Stimulated activated CD4-positive, alpha-beta T cell treated with anti-CD3 and anti-CD28 coated beads, Interleukin-12 subunit alpha, Interleukin-12 subunit beta, amount 100 ng/mL, for 4 hours (primary cell): ENCODE measurements at places on chromosomes 6 and 20.

- no peak for DNase-seq
Measured at GRCh38 chr20:17615645-17616479, 46.0 kb downstream of the DSTN start.

DNA sequence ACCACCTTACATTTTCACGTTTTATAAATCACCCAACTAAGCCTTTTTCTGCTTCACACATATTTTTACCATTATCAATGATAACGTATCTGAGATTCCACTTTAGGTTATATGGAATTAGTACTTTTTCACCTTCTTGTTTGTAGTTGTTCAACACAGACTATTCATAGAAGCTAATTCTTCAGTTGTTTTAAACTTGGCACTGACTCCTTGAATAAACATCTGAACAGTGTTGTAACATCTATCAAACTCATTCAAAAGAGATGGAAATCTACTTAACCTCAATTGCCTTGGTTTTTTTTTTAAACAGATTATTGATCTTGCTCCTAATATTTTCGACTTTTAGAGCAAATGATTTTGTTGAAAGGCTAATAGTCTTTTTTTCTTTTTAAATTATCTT is 34.2 kb downstream of the PTPRA start:
- no peak for DNase-seq

DNA sequence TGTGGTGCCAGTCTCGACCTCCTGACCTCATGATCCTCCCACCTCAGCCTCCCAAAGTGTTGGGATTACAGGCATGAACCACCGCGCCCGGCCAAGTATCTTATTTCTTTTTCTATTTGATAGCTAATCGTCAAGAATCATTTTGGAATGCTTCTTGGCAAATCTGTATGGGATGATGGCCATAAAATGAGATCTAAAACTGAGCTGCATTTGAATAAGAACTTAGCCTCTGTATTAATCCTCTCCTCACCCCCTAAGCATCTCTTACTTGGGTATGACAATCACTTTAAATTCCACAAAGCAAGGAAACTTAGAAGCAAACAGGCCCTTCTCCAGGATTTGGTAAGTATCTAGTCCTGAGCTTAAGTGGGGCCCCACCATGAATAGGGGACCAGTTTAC is 108.9 kb upstream of the BTBD3 start:
- no peak for DNase-seq

- no peak for DNase-seq
Measured at GRCh38 chr6:151663559-151663958, 143.9 kb upstream of the ESR1 start.

GRCh38 chr6:53281518-53282215 is 67.1 kb downstream of the ELOVL5 start:
- DNase-seq, result no peak

DNA sequence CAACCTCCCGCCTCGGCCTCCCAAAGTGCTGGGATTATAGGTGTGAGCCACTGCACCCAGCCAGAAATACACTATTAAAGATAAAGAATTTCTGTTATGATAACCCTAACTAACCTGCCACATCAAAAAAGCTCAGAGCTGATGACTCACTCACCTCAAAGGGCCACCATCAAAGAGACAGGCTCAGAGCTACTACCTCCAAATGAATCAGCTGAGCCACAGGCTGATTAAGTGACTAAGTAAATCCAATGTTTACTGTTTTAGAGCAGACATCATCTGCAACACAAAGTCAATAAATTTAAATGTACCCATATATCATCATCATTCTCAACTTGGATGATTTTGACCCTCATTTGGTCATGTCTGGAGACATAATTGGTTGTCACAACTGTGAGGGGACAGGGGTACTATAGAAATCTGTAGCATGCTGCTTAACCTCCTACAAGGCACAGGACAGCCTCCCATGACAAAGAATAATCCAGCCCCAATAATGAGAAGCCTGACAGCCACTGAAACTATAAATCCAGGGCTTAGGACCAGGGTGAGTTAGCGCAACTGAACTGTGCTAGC is 106.5 kb downstream of the ATP9A start:
- peak; percentile 14 for DNase-seq

DNA sequence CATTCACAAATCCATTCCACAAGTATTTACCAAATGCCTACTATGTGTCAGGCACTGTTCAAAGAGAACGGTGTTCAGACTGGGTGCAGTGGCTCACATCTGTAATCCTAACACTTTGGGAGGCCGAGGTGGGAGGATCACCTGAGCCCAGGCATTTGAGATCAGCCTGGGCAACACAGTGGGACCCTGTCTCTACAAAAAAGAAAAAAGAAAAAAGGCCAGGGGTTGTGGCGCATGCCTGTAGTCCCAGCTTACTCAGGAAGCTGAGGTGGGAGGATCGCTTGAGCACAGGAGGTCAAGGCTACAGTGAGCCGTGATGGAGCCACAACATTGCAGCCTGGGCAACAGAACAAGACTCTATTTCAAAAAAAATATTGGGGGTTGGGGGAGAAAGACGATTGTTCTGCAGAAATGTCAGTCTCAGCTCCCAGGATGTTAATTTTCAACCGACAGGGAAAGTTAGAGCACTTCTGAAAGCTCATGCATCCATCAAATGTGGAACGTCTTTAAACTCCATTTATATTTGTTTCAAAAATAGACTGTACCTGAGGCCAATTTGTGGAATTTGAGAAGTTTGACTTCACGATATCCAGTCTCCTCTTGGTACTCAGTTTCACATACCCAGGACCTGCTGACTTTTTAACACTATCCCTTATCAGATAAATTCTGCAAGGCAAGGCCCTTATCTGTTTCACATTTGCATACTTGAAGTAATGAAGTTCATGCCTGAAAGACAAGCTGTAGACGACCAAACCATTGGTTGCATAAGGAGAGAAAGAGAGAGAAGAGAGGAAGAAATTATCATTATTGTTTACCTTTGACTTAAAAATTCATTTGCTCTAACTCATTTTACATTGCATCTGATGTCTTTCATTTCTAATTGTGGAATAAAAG is 14.8 kb upstream of the BTN3A2 start:
- DNase-seq, result no peak

DNA sequence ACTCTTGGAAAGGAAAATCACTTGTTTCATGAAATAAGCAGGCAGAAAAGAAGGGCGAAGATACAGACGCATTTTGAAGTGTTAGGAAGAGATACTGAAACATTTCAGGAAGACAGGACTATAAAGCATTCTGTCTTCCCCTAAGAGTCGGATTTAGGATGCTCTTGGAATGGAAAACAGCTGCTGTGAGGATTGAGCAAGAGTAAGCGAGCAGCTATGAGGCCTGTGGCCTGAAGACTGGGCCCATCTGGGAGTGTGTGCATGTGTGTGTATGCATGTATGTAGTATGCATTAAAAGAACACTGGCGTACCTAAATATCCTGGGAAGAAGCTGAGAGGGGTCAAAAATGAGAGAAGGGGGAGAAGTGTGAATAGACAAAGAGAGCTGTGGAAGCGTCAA is 83.6 kb downstream of the SIM1 start:
- no peak for DNase-seq

DNA sequence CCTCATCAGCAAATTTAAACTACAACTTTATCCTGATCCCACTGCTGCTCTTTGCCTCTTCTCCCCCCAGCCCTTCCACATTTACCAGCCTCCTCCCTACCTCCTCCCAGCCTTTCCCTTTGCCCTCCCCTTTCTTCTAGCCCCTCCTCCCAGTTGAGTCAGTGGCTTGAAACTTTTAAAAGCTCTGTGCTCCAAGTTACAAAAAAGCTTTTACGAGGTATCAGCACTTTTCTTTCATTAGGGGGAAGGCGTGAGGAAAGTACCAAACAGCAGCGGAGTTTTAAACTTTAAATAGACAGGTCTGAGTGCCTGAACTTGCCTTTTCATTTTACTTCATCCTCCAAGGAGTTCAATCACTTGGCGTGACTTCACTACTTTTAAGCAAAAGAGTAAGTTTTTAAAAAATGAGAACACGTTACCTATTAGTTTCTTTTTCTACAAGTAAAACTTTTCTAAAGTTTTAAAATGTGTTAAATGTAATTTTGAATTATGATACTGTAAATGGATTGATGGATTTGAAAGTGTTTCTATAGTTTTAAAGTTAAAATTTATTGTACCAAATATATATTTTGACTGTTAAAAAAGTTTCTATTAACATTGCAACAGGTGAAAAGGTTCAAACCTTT is at the start of gene GJA1:
TSS of gene GJA1 (plus strand) at position 203 of the 626 bp plus-strand sequence. CDS start 11,202 bp downstream, outside the sequence.
- DNase-seq, result no peak

DNA sequence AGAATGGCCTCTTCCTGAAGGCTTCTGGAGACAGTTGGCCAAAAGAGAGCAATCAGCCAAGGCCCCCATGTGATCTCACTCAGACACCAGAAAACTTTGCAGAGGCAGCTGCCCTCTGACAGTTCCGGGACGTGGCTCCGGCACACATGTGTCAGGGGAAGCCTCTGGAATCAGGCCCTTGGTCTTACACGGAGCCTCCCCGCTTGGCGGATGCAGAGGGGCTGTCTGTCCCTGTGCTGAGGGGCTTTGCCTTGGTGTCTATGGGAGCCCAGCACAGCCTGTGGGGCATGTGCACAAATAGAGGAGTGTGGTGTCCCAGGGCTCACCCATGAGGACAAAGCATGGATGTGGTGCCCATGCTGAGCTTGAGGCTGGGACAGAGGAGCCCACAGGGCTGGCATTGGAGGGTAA is 13.8 kb downstream of the SIGLEC1 start:
- DNase-seq, result no peak

GRCh38 chr6:134340179-134340975 is 22.5 kb upstream of the SGK1 start:
- DNase-seq, result no peak

GRCh38 chr6:85865420-85866369 is 223.0 kb upstream of the SYNCRIP start:
- DNase-seq, result no peak

DNA sequence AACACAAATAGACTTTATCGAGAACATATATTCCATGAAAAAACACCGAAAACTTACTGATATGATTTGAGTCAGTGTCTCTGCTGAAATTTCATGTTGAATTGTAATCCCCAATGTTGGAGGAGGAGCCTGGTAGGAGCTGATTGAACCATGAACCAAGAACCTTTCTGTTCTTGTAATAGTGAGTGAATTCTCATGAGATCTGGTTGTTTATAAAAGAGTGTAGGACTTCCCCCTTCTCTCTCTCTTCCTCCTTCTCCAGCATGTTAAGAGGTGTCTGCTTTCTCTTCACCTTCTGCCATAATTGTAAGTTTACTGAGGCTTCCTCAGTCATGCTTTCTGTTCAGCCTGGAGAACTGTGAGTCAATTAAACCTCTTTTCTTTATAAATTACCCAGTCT is 1289.3 kb upstream of the CITED2 start:
- no peak for DNase-seq

DNA sequence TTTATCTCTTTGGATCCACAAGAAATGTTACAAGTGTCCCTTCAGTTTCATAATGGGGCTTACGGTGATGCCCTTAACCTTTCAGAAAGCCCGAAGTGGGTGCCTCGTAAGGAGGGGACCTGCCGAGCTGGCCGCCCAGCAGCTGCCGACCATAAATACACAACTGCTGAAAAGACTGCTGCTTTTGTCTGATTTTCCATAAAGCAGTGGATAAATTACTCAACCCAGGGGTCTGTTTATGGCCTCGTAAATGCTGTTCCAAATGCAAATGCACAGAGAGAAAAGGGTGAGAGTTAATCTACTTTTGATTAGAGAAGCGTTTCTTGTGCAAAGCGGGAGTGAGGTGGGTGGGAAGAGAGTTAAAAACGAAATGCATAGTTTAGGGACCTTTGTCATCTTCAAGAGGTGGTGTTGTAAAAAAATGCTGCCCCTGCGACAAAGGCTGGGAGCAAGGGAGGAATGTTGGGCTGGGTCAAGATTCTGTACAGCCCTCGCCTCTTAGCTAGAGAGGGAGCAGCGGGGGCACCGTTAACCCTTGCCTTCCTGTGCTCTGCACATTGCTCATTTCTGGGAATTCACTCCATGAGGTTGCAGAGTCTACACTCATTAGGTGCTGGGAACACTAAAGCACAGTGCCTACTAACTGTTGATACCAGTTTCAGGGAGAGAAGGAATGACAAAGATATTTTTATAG is 112.0 kb upstream of the MTHFD1L start:
- DNase-seq, result no peak

DNA sequence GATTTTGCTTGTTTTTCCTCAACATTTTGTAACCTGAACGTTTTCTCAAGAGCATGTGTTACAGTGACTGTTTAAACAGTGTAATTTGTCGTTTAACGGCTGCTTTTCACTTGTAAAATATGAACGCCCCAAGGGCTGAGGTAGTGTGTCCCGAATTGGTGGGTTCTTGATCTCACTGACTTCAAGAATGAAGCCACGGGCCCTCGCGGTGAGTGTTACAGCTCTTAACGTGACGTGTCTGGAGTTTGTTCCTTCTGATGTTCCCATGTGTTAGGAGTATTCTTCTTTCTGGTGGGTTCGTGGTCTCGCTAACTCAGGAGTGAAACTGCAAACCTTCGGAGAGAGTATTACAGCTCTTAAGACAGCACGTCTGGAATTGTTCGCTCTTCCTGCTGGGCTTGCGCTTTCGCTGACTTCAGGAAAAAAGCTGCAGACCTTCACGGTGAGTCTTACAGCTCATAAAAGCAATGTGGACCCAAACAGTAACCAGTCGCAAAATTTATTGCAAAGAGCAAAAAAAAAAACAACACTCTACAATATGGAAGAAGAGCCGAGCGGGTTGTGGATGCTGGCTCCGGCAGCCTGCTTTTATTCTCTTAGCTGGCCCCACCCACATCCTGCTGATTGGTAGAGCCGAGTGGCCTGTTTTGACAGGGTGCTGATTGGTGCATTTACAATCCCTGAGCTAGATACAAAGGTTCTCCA is 25.1 kb upstream of the TRIM27 start:
- DNase-seq, result no peak

DNA sequence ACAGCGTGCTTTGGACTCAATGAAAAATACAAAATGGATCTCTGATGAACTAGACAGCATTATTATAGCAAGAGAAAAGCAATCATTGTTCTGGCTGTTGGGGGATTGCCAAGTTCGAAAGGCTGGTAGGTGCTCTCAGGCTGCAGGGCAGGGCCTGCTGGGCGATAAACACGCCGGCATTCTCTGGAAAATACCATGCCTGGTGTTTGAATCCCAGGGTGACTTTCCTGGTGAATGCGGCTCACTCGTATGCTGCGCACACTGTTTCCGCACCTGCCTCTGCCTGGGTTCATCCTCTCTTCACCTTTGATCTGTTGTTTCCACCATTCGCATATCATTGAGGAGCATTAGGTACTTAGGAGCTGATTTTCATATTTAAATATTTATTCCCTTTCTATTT is 37.4 kb downstream of the GCNT2 start:
- DNase-seq, result no peak

DNA sequence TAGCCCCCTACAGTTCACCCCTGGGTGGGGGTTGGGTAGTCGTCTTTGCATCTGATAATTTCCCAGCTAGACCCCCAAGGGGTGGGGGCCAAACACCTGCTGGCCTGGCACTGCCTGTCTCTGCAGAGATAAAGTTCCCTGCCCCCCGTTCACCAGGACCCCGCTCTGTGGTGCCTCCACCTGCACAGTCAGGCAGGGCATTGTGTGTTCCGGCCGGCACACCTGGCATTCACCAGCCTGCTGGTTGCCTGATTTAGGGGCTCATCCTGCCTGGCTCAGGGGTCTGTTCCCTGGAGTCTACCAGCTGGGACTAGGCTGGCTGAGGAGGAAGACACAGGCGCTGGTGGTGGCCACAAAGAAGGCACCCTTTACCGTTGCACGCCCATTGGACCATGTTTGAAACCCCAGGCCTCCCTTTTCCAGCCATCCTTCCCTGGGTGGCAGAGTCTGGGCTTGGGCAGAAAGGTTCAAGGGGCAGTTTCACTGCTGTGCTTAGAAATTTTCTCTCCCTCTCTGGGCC is 30.8 kb upstream of the SCRT2 start:
- no peak for DNase-seq

GRCh38 chr20:5000263-5001173 is 792 bp downstream of the SLC23A2 start:
- peak; percentile 21 for DNase-seq

- no peak for DNase-seq
Measured at GRCh38 chr6:168122011-168122410, 43.0 kb upstream of the FRMD1 start.
